ENCODE measurements at places on chromosomes 4 and X. TPM values are rescaled to one million over a fixed set of nuclear protein-coding genes. Genes with fewer than 3 reads are reported as not detected.
A peak's percentile ranks its signal among the peaks of the same experiment; 100 is the strongest.

CDS1 gene
- not detected for total RNA-seq

- H3K4me3 ChIP-seq: no peak overlapping the region
- no peaks in the 10 kb centered on the region for H3K36me3 ChIP-seq
- no peak overlapping the region for H3K27ac ChIP-seq
- H3K27me3 ChIP-seq: no peaks in the 10 kb centered on the region
- DNase-seq: no peak
Measured at GRCh38 chr4:72118017-72118416, 86.2 kb downstream of the NPFFR2 start.

PRIMPOL gene
- total RNA-seq: 17.9 TPM

NAA11 gene
- not detected for total RNA-seq

DNA sequence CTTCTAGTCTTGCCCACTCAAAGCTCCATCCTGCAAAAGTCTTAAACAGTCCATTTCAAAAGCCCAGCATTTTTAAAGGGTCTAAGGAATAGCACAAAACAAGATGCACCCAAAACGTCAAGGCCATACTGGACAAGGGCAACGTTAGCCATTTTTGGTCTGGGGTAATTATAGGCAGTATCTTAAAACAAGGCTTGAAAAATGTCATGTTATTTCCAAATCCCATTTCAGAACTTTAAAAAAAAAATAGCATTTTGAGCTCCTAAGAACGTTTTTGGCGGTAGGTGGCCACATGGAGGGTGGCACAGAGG, 584 bp upstream of the TMEM165 start:
- H3K27me3 ChIP-seq: no peaks in the 10 kb centered on the region
- peak overlapping the region; percentile 92 for H3K27ac ChIP-seq
- no peak for DNase-seq
- peaks cover 23% of the 10 kb centered on the region for H3K4me1 ChIP-seq

ANXA10 gene
- total RNA-seq: not detected

CYBB gene
- total RNA-seq: 25.6 TPM

DNA sequence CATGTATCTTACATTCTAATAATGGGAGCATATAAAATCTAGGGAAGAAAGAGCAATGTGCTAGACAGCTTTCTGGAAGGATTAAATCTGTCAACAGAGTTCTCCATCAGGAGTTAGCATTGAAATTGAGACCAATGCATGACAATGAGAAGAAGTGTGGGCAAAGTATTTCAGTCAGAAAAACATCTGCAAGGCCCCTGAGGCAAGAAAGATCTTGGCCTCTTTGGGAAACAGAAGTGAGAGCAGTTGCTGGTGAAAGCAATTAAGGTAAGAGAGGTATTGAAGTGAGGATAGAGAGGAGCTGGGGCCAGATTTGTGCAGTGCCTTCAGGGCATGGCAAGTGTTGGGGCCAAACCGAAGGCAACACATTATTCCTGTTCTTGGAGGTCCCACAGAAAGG, 999.1 kb downstream of the STPG2 start:
- no peak overlapping the region for H3K27ac ChIP-seq
- no peaks in the 10 kb centered on the region for H3K4me1 ChIP-seq
- DNase-seq: no peak
- no peaks in the 10 kb centered on the region for H3K27me3 ChIP-seq

- no peak for DNase-seq
- H3K4me1 ChIP-seq: no peaks in the 10 kb centered on the region
- no peak overlapping the region for H3K27ac ChIP-seq
Measured at GRCh38 chr4:125115476-125115875, 199.3 kb upstream of the FAT4 start.

GRCh38 chr4:74516303-74516702, 71.4 kb downstream of the AREG start:
- H3K4me1 ChIP-seq: no peaks in the 10 kb centered on the region
- H3K27me3 ChIP-seq: no peaks in the 10 kb centered on the region
- no peak overlapping the region for H3K4me3 ChIP-seq
- no peak overlapping the region for H3K27ac ChIP-seq

GRCh38 chrX:100647095-100647494, 3.1 kb downstream of the SRPX2 start:
- no peak overlapping the region for H3K4me3 ChIP-seq
- H3K4me1 ChIP-seq: no peaks in the 10 kb centered on the region
- DNase-seq: no peak
- no peak overlapping the region for H3K27ac ChIP-seq
- no peaks in the 10 kb centered on the region for H3K27me3 ChIP-seq

RXFP1 gene
- not detected for total RNA-seq

ABLIM2 gene
- total RNA-seq: 0.71 TPM

DSPP gene
- not detected for total RNA-seq

DNA sequence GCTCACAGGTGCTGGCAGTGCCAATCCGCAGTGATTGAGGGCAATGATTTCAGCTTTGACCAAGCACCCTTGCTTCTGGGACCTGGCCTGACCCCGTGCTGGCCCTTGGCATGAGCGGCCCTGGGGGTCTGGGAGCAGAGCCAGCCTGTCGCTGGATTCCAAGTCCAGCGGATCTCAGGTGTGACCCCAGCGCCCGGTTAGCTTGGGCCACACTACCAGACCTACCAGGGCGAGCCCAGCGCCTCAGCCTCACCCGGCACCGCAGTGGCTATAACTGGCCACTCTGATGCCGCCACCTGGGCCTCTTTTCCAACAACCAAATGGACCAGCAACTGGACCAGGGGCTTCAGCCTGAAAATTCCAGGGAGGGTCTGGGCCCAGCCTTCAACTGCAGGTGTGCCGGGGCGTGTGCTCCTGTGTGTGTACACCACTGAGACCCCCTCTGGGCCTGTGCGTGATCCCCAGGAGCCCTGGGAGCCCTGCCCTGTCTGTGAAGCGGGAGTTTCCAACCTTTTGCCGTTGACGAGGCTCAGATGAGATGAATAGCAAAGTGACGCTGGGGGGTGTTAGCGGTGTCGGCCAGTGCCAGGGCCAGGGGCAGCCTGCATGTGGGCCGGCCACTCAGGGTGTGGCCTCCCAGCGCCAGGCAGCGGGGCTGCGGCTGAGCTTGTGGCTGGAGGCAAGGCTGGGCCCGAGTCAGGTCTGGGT, 658 bp downstream of the SH3TC1 start:
- peaks cover 60% of the 10 kb centered on the region for H3K4me1 ChIP-seq
- no peaks in the 10 kb centered on the region for H3K36me3 ChIP-seq
- peak overlapping the region; percentile 60 for H3K4me3 ChIP-seq
- peak overlapping the region; percentile 66 for H3K27ac ChIP-seq
- H3K27me3 ChIP-seq: no peaks in the 10 kb centered on the region

DNA sequence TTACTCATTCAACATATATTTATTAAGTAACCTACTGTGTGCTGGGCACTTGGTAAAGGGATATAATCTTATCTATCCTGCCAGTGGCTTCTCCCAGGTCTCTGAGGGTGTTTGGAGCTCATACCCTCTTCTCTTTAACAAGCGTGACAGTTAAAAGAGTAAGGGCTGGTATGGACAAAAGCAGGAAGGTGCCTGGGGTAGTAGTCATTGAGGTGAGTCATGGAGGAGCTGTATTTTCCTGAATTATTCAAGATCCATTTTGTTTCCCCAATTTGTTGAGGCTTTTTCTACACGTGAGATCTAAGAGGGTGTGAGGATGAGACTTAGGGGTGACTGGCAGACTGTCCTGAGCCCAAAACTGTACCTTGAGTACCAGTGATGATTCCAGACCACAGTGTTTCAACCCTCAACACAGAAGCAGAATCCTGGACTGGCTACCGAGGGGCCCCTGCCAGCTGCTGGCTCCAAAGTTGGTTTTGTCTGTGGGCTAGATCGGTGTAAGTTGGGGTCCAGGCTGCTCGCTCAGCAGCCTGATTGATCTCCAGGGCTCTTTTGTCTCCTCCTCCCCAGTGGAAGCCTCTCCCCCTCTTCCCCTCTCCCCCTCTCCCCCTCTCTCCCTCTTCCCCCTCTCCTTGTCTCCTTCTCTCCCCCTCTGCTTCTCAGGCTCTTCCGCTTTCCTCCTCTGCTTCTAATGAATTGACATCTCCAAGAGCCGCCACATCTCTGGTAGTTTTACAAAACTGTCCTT, at the start of gene DRP2:
TSS of gene DRP2 (plus strand) at position 671 of the 748 bp plus-strand sequence. CDS start 11,862 bp downstream, outside the sequence.
- no peak within 1 kb of the TSS for H3K4me3 ChIP-seq
- H3K27me3 ChIP-seq: no peaks in the 10 kb centered on the region

SRPX2 gene
- total RNA-seq: not detected

MAOA gene
- total RNA-seq: not detected

DNA sequence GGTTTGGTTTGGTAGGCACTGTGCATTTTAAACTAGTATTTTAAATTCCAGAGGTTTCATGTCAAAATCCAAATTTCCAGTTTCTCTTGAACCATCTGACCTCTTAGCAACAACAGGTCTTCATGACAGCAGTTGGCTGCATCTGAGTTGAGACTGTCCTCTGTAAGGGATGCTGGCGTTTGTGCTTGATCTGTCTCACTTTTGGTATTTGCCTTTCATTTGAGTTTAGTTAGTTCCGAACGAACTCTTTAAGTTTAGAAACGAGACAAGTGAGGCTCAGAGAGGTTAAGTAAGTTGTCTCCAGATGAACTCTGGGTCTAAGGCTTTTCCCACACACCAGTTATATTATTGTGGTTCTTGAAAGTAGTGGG, 29.1 kb downstream of the SPARCL1 start:
- H3K36me3 ChIP-seq: no peaks in the 10 kb centered on the region
- no peak overlapping the region for H3K4me3 ChIP-seq
- no peaks in the 10 kb centered on the region for H3K27me3 ChIP-seq
- H3K27ac ChIP-seq: no peak overlapping the region

SATL1 gene
- not detected for total RNA-seq

- peaks cover 6% of the 10 kb centered on the region for H3K4me1 ChIP-seq
- no peak overlapping the region for H3K27ac ChIP-seq
- no peaks in the 10 kb centered on the region for H3K27me3 ChIP-seq
- DNase-seq: peak; percentile 58
- H3K36me3 ChIP-seq: no peaks in the 10 kb centered on the region
- no peak overlapping the region for H3K4me3 ChIP-seq
Measured at GRCh38 chrX:44244008-44244407, 99.5 kb downstream of the EFHC2 start.

GRCh38 chr4:47913861-47914219, 543 bp downstream of the NFXL1 start:
- peaks cover 2% of the 10 kb centered on the region for H3K36me3 ChIP-seq
- H3K27ac ChIP-seq: no peak overlapping the region
- H3K4me3 ChIP-seq: peak overlapping the region; percentile 85
- H3K27me3 ChIP-seq: no peaks in the 10 kb centered on the region
- peak; percentile 22 for DNase-seq

DNA sequence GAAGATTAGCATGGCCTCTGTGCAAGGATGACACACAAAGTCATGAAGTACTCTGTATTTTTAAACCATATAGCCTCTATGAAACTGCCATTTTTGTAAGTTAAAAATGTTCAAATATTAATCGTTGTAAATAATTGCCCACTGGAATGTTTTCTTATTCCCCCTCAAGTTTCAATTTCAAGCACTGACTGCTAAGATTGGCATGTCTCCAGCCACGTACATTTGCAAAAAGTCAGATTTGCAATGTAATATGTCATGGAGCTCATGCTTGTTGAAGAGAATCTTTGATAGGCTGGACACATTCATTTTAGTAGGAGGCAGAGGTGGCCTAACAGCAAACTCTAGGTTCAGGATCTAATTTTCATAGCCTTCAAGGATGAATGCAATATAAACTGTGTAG, 124.7 kb downstream of the CBR4 start:
- no peaks in the 10 kb centered on the region for H3K27me3 ChIP-seq
- H3K4me1 ChIP-seq: peaks cover 7% of the 10 kb centered on the region
- no peak overlapping the region for H3K27ac ChIP-seq
- DNase-seq: no peak
- H3K4me3 ChIP-seq: no peak overlapping the region
- no peaks in the 10 kb centered on the region for H3K36me3 ChIP-seq

CPZ gene
- not detected for total RNA-seq

GRCh38 chr4:91826186-91826585, 477.6 kb upstream of the GRID2 start:
- DNase-seq: no peak
- H3K36me3 ChIP-seq: no peaks in the 10 kb centered on the region
- H3K27ac ChIP-seq: no peak overlapping the region
- H3K27me3 ChIP-seq: no peaks in the 10 kb centered on the region

- no peak overlapping the region for H3K27ac ChIP-seq
- H3K27me3 ChIP-seq: no peaks in the 10 kb centered on the region
- no peaks in the 10 kb centered on the region for H3K36me3 ChIP-seq
- no peaks in the 10 kb centered on the region for H3K4me1 ChIP-seq
Measured at GRCh38 chr4:71283642-71284257, 55.1 kb upstream of the SLC4A4 start.

GRCh38 chr4:118290951-118291350, 61.9 kb downstream of the PRSS12 start:
- H3K27ac ChIP-seq: no peak overlapping the region
- no peak overlapping the region for H3K4me3 ChIP-seq
- H3K36me3 ChIP-seq: no peaks in the 10 kb centered on the region
- H3K4me1 ChIP-seq: no peaks in the 10 kb centered on the region
- no peaks in the 10 kb centered on the region for H3K27me3 ChIP-seq

GRCh38 chrX:72057849-72058248, 73.9 kb downstream of the RTL5 start:
- H3K4me1 ChIP-seq: no peaks in the 10 kb centered on the region
- no peak overlapping the region for H3K27ac ChIP-seq
- H3K4me3 ChIP-seq: no peak overlapping the region
- H3K27me3 ChIP-seq: no peaks in the 10 kb centered on the region
- H3K36me3 ChIP-seq: no peaks in the 10 kb centered on the region
- DNase-seq: no peak

- no peak for DNase-seq
- H3K4me1 ChIP-seq: no peaks in the 10 kb centered on the region
- no peaks in the 10 kb centered on the region for H3K27me3 ChIP-seq
- H3K4me3 ChIP-seq: no peak overlapping the region
- H3K27ac ChIP-seq: no peak overlapping the region
Measured at GRCh38 chr4:88091378-88091777, 67.1 kb downstream of the ABCG2 start.

DNA sequence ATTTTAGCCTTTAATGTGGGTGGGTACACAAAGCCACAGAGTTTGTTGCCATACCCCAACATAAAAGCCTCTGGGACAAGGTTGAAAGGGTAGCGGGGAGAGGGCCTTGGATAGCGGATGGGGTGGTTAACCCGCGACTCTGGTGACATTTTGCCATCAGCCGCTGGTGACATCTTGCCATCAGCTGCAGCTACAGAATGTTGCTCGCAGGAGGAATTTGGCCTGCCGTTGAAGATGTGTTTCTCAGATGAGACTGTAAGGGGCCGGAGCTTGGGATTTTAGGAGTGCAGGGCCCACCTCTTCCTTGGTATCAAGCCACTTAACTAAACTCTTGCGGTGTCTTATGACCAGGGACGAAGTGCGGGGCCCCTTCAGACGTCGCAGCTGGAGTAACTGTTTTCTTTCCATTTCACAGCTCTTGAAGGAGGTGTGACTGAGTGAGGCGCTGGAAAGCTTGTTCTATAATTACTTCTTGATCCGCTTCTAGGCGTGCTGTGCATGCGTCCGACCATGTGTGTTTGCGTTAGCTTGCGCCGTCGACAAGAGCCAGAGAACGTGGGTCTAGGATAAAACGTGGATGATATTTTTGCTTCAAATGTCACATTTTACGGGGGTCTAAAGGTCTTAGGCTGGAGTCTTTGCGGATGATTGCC, 820 bp upstream of the RASL11B start:
- no peak for DNase-seq
- H3K4me1 ChIP-seq: peaks cover 14% of the 10 kb centered on the region
- H3K27me3 ChIP-seq: peaks cover 22% of the 10 kb centered on the region

PRSS48 gene
- total RNA-seq: not detected

Data from natural killer cell (primary cell).